ENCODE measurements at places on chromosomes 4 and X.
A peak's percentile ranks its signal among the peaks of the same experiment; 100 is the strongest.

- no peak for DNase-seq
Measured at GRCh38 chrX:49116716-49117115, 6.8 kb downstream of the GPKOW start.

DNA sequence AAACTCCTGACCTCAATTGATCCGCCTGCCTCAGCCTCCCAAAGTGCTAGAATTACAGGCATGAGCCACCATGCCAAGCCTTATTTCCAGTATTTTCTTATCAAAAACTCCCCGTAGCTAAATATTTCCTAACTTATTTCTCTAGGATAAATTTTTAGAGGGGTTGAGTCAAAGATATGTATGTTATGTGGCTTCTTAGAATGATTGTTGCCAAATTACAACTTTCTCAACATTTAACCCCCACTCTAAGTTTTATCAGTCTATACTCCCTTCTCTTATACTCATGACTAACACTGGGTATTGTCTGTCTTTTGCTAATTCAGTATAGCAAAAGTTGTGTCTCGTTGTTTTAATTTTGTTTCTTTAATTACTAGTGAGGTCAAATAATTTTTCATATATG lies 187.7 kb upstream of the LNX1 start:
- no peak for DNase-seq

- DNase-seq: no peak
Measured at GRCh38 chr4:147737623-147738022, 5.7 kb downstream of the ARHGAP10 start.

- peak; percentile 49 for DNase-seq
Measured at GRCh38 chr4:20773144-20773997, 73.1 kb downstream of the PACRGL start.

GRCh38 chrX:70016513-70016912 lies 33.2 kb downstream of the AWAT2 start:
- DNase-seq: no peak

- DNase-seq: no peak
Measured at GRCh38 chr4:165403637-165404036, 24.8 kb downstream of the CPE start.

DNA sequence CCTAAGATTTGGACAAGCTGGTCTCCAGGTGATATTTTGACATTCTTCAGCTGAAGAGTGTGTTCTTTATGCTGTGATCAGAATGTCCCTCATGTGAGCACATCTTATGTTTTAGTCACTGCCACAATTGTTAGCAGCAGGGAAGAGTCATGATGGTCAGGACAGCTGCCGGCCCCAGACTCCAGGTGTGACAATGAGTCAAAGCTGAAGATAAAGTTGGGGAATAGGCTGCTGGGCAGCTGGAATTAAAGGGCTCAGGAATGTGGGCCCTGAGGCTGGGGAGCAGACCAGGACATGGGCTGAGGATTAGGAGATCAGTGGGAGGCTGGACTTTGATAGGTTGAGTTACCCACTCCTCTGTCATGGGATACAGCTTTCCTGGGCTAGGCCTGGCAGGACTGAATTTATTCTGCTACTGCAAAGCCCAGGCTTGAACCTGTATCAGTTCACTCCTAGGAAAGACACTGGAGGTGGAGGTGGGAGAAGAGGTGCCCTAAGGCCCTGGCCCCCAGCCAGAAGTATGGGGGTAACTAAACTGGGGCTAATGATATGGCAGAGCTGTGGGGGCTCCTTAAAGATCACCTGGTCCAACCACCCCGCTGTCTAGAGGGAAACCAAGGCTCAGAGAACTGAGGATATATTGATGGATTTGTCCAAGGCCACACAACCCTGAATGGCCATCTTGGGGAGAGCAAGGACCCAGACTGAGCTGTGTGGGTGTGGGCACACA lies 119.5 kb downstream of the PJA1 start:
- no peak for DNase-seq

- no peak for DNase-seq
Measured at GRCh38 chr4:57044996-57045395, 65.2 kb downstream of the IGFBP7 start.

GRCh38 chr4:141352909-141353525 lies 132.3 kb downstream of the ZNF330 start:
- DNase-seq: no peak

DNA sequence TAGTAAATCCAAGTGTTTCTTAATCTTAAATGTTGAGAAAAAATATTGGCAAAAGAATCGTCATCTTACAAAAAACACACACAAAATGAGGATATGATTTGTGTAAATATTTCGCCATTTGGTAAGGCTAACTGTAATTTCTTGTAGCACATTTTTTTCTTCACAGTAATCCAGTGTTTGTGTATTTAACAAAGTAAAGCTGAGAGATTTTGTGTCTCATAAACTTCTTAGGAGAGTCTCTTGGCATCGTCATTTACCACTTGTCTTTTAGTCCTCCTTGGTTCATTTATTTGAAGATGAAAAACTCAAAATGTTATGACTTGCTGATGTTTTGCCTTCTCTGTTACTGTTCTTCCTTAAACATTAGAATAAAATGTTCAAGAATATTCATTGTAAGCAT lies 326.7 kb upstream of the PITX2 start:
- no peak for DNase-seq

- peak; percentile 29 for DNase-seq
Measured at GRCh38 chr4:156581282-156582063, 390.1 kb downstream of the PDGFC start.

DNA sequence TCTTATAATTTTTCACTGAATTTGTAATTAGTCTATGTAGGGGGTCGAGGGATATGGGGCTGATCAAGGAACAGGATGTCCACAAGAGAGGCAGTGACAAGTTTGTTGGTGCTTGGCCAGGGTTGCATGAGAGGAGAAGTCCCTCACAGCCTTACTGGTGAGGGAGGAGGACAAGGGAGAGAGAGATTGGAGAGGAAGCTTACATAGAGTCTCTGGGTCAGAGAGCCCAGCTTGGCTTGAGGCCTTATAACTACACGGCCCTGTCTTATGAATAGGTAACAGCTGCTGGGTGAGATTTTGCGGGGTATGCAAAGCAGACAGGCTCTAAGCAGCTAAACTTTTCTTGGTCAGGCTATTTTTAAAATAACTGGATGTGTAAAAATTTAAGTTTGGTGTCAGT lies 37.9 kb upstream of the OTUD4 start:
- DNase-seq: no peak

DNA sequence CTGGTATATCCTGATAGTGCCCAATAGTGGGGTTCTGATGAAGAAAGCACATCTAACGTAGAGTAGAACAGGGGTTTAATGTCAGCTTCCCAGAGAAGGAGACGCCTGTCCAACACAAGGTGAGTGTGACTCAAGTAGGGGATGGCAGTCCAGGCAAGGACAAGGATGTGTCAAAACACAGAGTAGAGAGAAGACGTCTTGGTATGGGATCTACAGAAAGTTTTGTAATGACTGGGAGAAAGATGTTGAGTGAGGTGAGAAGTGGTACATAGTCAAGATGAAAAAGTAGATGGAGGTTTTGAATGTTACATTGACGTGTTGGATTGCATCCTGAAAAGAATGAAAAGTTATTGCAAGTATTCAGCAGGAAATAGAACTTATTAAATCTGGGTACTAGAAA lies 124.4 kb downstream of the TMA16 start:
- DNase-seq: no peak

DNA sequence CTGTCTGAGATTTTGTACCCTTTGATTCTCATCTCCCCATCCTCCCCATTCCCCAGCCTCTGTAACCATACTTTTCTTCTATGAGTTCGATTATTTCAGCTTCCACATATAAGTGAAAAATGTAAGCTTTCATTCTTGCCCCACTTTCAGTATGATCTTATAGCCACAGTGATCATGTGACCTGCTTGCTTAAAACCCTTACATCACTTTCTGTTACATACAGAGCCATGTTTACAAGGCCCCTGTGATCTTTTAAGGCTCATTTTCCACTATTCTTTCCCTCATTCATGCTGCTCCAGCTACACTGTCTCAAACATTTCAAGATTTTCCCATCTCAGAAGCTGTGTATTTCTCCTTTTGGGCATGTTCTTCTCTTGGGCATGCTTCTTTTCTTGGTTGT lies 147.7 kb downstream of the DCK start:
- no peak for DNase-seq

GRCh38 chr4:53494851-53495250 lies 96.4 kb downstream of the LNX1 start:
- DNase-seq: no peak

GRCh38 chrX:21800344-21800770 lies 39.1 kb upstream of the MBTPS2 start:
- no peak for DNase-seq

- DNase-seq: no peak
Measured at GRCh38 chrX:72735561-72735960, 21.5 kb upstream of the PHKA1 start.

DNA sequence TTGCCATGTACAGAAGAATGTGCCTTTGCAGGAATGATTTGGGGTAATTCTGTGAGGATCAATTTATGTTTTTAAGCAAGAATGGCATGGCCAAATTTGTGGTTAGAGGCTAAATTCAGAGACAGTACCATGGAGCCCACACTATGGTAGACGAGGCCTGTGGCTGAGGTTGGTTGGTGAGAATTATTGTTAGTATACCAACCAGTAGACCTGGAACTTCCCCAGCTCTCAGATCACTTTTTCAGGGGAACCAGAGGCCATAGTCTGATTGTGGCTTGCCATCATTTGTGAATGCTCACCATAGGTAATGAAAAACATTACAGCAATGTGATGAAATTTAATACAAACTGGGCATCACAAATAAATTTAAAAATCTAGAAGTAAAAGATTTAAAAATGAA lies 56.3 kb downstream of the SHISA3 start:
- no peak for DNase-seq

- no peak for DNase-seq
Measured at GRCh38 chr4:183098019-183098722, 886 bp upstream of the WWC2 start.

GRCh38 chr4:70687392-70687791 lies 940 bp upstream of the UTP3 start:
- DNase-seq: no peak

- no peak for DNase-seq
Measured at GRCh38 chrX:43551590-43551989, 104.5 kb upstream of the MAOA start.

DNA sequence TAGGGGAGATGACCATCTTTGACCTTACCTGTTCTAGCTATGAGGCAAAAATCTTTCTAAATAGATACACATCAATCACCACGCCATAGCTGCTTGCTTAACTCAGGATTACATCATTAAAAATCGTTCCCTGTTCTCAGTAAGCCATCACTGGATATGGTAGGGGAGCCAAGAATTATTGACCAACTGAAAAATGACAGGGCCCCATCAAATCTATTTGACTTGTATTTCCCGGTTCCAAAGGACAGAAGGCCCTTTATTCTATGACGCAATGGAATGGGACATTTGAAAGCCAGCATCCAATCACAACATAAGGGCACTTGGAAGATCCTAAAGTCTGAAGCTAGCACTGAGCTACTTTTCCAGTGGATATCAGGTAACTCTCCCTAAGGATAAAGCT lies 75.6 kb upstream of the NOCT start:
- DNase-seq: no peak

GRCh38 chr4:101651778-101652177 lies 138.8 kb upstream of the BANK1 start:
- DNase-seq: no peak

- DNase-seq: no peak
Measured at GRCh38 chrX:103220511-103221323, 5.8 kb downstream of the BEX4 start.

GRCh38 chr4:188196134-188196735 lies 57.0 kb downstream of the TRIML1 start:
- no peak for DNase-seq

- no peak for DNase-seq
Measured at GRCh38 chrX:1941321-1941720, 326.5 kb downstream of the ASMT start.

GRCh38 chr4:102575369-102576129 lies 74.4 kb downstream of the NFKB1 start:
- no peak for DNase-seq

- DNase-seq: peak; percentile 54
Measured at GRCh38 chr4:76781698-76782595, 116.0 kb downstream of the SOWAHB start.

DNA sequence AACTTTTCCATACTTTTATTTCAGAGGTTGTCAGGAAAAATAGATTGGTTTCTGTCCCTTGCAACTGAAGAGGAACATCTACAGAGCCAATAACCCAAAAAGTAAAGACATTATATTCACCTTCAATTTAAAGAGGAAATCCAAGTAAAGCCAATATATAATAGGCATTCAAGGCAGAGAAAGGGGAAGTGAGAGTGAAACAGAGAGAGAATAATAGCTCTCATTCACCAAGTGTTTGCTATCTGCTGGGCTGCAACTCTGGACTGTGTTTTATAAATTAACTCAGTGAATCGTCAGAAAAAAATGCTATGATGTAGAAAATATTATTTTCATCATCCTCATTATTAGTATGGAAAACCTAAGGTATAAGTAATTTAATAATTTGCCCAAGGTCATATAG lies 448.5 kb downstream of the TRAM1L1 start:
- DNase-seq: no peak

DNA sequence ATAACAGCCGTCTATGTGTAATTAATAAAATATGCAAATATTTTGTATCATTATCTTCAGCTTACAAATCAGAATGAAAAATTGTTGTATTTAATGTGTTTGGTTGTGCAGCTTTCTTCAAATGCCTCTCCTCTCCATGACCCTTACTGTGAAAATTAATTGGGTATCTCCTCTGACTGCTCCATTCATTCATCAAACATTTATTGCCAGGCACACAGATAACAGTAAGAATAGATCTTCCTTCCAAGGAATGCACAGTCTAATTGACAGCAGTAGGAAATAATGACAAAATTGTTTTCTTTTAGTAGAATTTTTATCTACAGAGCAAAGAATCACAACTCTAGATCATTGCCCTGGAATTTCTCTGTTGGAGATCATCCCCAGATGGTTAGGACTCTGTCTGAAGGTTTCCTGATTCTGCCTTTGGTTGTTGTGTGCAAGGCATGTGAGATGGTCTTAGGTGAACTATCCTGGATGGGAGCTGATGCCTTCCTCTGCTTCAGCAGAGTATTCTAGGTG lies 395.0 kb upstream of the FAT1 start:
- no peak for DNase-seq

GRCh38 chrX:47148946-47149345 lies 3.9 kb downstream of the RBM10 start:
- no peak for DNase-seq

- no peak for DNase-seq
Measured at GRCh38 chrX:143472347-143472938, 44.8 kb downstream of the SPANXN3 start.

GRCh38 chrX:140343226-140343868 lies 161.5 kb downstream of the SOX3 start:
- no peak for DNase-seq

- DNase-seq: no peak
Measured at GRCh38 chrX:40933706-40934425, 151.4 kb upstream of the USP9X start.

- DNase-seq: no peak
Measured at GRCh38 chr4:153064571-153064970, 128.4 kb downstream of the FHDC1 start.

- no peak for DNase-seq
Measured at GRCh38 chr4:6232836-6233785, 32.8 kb upstream of the JAKMIP1 start.
